CD4-positive, alpha-beta T cell treated with Interferon alpha-2 for 1 hour (primary cell): ENCODE measurements at places on chromosomes 4 and X.

- DNase-seq = peak; percentile 30
Measured at GRCh38 chrX:153411255-153411987, at the start of gene ZFP92. TSS of gene ZFP92 (plus strand) at chrX:153411472. CDS start at chrX:153418323, 6,851 bp downstream.

DNA sequence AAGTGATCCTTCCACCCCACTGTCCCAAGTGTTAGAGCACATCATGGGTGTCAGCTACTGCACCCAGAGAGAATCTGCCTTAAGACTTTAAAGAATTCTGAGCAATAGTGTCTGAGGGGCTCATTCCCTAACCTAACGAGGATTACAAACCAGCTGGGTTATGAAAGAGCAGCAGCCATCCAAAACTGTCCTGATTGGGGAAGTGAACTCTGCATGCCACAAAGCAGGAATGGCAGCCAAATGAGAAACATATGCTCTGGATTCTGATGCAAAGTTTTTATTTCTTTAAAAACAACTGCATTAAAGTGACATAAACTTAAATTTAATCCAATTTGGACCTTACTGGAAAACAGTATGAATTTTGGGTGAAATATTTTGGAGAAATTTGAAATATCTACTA lies 103.2 kb downstream of the ANXA3 start:
- no peak for DNase-seq

GRCh38 chr4:108024085-108024877 lies 34.6 kb downstream of the HADH start:
- no peak for DNase-seq

- DNase-seq = no peak
Measured at GRCh38 chrX:139949703-139950102, 15.6 kb downstream of the CXorf66 start.

GRCh38 chr4:107988763-107989035 lies 990 bp upstream of the HADH start:
- no peak for DNase-seq

GRCh38 chr4:10762561-10762960 lies 78.0 kb upstream of the CLNK start:
- DNase-seq = no peak

GRCh38 chr4:176654565-176655216 lies 138.0 kb downstream of the VEGFC start:
- no peak for DNase-seq

DNA sequence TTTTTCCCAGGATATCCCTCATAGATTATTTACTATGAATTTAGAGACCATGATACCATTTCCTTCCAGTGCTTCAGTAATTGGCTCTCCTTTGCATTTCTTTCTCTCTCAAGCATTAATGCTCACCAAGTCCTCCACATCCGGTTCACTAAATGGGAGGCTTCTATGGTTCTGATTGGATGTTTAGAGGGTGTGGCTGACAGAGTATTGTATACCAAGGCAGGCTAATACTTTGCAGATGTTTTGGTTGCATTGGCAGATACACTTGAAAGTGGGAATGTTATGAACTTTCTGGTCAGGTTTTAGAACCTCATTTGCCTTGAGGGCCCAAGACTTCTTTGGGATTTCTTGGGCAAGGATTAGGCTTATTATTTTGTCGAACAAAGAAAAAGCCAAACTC lies 24.2 kb downstream of the CBLL2 start:
- no peak for DNase-seq

DNA sequence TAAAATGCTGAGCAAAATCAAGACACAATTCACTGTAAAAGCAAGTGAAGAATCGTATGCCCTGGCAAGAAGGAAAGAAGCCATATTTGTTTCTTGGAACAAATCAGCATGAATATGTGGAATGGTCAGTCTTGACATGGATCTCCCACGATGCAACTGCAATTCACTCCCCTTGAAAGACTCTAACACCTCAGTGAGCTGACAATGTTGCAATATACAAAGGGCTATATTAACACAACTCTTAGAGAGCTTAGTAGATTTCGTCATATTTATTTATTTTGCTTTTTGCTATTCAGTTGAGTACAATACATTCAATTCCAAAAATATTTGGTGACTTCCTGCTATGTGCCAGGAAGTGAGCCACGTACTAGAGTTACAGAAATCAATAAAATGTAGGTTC lies 14.7 kb downstream of the OR13H1 start:
- no peak for DNase-seq

GRCh38 chr4:159212675-159213293 lies 109.9 kb downstream of the RAPGEF2 start:
- no peak for DNase-seq

DNA sequence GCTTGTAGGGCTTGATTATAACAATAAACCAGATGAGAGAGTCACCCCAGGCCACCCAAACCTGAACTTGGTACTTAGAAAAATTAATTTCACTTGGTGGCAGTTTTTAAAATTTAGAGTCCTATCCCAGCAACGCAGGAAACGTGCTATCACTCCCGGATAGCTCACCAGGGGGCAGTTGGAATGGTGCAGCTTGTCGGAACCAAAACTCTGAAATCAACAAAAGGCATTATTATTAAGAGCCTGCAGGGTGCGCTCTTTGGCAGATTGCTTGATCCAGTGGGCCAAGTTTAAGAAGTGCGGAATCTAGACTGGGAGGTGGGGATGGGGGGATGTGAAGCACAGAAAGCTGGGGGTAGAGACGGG lies 2.4 kb downstream of the FRAS1 start:
- DNase-seq = peak; percentile 31

DNA sequence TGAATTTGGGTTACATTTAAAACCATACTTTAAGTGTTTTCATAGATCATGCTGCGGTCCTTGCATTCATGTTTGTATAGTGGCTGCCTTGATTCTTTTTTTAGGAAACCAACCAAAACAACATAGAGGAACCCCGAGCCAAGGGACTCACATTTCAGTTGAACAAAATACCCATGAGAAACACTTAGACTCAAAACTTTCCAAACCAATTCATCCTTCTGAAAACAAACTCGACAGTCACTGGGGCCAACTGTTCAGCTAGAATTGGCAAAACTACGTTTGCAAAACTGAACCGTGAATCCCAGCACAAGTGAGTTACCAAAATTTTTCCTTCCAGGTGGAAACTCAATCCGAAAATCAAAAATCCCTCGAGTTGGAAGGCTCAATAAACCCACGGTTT lies 1.4 kb downstream of the ADGRA3 start:
- no peak for DNase-seq

DNA sequence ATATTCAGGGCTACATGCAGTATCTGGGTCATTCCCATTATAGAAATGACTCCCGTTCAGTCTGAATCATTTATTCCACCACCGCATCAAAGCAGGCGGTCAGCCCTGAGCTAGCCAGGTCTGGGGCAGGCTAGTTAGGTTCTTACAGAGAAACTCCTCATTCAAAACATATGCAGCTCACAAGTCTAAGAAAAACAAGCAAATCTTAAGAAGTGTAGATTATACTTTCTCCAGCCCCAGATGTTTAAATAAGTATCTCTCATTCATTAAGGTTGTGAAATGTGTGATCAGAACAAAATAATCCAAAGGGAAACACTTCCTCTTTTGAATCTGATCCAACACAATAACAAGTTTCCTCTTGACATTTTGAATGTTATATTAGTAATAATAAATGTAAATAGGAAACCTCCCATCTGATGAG lies 441.9 kb downstream of the INPP4B start:
- no peak for DNase-seq

- no peak for DNase-seq
Measured at GRCh38 chrX:74779175-74779574, 146.1 kb downstream of the NEXMIF start.

DNA sequence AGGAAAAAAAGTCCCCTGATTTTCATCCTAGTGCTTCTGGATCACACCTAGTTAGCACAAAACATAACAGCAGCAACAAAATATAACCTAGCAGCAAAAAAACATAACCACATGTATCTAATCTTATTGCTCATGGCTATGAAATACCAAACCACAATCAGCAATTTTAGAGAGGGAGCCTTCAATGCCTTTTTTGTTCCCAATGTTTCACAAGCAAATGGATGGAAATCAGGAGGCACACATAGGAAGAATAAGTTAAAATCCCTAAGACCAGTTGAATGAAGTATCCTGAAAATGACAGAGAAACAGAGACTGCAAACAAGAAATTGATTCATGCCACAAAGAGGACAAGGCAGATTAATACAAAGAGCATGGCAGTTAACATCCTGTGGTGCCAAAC lies 361.6 kb downstream of the GPM6A start:
- DNase-seq = no peak

- peak; percentile 23 for DNase-seq
Measured at GRCh38 chr4:24476282-24476681, 108.1 kb downstream of the DHX15 start.

- peak; percentile 94 for DNase-seq
Measured at GRCh38 chrX:48938721-48939425, 18.5 kb downstream of the OTUD5 start.

DNA sequence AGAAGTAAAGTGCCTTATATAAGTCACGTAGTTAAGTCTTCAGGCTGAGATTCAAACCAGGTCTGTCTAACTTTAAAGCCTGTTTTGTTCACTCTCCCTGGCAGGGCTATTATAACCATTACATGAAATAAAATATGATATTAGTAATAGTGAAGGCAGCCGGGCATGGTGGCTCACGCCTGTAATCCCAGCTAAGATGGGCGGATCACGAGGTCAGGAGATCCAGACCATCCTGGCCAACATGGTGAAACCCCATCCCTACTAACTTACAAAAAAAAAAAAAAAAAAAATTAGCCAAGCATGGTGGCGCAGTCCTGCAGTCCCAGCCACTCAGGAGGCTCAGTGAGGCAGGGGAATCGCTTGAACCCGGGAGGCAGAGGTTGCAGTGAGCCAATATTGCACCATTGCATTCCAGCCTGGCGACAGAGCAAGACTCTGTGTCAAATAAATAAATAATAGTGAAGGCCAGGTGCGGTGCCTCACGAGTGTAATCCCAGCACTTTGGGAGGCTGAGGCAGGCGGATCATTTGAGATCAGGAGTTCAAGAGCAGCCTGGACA lies 22.1 kb upstream of the SOWAHD start:
- no peak for DNase-seq

DNA sequence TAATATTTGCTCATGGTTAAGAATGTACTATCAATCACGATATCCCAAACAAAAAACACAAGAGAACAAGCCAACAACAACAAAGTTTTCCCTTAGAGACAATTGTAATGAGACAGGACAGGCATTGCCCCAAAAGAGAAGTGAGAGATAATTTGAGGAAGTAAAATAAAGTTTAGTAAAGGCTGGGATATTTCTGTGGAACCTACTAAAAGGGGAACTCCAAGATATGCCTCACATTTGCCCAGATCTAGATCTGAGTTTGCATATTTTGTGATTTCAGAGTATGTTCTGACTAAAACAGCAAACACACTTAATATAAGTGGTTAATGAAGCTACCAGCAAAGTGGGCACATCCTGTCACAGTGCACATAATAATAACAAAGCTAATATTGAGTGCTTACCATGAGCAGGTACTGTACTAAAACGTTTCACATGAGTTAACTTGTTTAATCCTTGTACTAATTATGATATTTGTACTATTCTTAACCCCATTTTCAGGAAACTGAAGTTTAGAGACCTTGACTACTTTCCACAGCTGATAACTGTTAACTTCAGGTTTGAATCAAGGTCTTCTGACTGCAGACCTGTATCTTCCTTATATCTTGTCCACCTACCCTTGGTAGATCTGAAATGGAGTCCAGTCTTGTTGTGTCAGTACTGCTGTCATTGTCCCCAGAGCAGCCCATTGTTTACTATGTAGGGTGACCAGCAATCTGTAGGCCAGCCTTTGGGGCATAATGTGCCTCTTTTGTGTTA lies 26.0 kb upstream of the BMP2K start:
- DNase-seq = peak; percentile 2

- no peak for DNase-seq
Measured at GRCh38 chr4:184921456-184921855, 95.7 kb upstream of the ACSL1 start.

DNA sequence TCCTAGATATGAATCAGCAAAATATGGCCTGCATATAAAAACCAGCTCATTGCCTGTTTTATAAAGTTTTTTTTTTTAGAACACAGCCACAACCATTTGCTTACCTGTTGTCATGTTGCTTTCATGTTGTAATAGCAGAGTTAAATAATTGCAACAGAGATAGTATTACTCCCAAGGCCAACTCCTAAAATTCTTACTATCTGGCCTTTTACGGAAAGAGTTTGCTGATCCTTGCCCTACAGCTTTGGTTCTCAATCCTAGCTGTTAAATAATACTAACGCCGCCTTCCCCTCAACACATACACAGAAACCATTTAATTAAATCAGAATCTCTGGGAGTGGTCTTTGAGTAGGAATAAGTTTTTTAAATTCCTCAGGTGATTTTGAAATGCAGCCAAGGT lies 231.3 kb upstream of the TET2 start:
- no peak for DNase-seq

DNA sequence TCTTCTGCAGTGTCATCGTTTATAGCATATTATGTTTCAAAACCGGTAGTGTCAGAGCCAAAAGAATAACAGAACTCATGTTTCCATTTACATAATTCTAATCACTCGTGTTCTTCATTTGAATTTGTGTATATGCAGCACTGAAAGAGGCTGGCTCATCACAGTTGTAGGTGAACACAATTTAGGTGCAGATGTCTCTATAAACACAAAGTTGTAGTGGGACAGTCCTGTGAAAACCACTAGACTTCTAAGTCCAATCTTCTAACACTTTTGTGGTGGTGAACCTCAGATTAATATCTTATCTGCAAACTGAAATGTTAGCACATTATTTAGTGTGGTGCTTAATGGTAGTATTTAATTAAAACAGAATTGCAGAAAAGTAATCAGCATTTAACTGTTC lies 872.4 kb downstream of the C4orf33 start:
- DNase-seq = no peak

DNA sequence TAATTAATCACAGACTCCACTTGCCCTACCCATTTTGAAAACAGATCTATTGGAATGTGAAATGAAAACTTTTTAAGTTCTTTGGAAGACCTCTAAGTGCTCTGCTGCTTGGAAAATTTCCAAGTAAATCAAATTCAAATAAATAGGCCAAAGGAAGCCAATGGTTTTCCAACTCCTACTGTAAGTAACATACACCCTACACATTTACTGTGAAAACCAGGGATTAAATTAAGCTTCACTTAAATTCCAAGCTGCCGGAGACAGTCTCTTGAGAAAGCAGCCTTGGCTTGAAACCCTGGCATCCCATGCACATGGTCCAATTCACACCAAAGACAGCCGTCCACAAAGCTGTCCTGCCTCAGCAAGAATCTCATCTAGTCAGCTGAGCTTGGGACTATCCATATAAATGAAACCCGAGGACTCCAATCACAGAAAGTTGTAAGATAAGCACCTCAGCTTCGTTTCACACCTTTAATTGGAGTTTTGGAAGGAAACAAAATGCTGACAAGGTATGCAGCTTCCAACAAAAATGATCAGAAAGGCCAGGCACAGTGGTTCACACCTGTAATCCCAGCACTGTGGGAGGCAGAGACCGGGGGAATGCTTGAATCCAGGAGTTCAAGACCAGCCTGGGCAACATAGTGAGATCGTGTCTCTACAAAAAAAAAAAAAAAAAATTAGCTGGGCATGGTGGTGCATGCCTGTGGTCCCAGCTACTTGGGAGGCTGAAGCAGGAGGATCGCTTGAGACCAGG lies 88.6 kb downstream of the APBB2 start:
- DNase-seq = no peak

GRCh38 chrX:23926015-23926414 lies 18.2 kb downstream of the CXorf58 start:
- DNase-seq = no peak

- no peak for DNase-seq
Measured at GRCh38 chrX:45295259-45295986, 94.7 kb upstream of the DIPK2B start.
